Fibroblast of mammary gland (primary cell): ENCODE measurements at places on chromosomes 12 and 14.

GRCh38 chr12:6936636-6937480, 6.8 kb upstream of the RNU7-1 start:
- no peak for DNase-seq

DNA sequence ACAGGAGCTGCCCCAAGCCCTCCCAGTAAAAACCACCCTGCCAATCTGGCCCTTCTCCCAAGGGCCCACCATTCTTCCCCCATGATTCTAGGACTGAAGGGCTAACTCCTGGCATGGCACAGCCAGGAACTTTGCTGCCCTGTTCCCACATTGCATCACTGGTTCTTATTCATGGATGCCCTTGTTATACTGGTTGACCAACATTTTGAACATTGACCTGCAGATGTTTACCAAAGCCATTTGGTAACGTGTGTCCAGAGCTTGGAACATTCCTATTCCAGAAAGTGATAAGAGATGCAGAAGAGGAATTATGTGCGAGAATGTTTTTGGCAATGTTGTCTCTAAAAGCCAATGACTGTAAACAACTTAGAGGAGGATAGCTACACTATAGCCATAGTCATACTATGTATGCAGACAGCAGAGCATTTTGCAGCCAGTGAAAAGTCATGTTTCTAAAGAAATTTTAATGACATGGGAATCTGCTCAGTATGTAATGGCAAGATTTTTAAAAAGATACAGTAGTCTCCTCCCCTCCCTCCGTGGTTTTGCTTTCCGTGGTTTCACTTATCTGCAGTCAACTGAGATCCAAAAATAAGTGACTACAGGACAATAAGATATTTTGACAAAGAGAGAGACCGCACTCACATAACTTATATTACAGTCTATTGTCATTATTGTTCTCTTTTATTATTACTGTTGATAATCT, 108.8 kb downstream of the DAAM1 start:
- DNase-seq, result no peak

DNA sequence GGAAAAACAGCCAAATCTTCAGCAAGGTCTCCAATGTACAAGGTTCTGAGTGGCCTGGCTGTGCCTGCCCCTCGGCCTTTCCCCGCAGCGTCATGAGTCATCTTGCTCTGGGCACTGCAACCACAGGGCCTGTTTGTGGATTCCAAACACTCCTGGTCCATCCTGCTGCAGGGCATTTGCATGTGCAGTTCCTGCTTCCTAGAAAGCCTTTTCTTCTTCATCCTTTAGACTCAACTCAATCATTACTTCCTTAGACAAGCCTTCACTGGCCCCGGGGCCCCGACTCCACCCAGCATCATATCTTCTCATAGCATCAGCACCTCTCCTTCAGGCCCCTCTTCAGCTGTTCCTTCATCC, 101.8 kb upstream of the EGLN3 start:
- peak; percentile 83 for DNase-seq

- peak; percentile 76 for DNase-seq
These were observed 38.9 kb downstream of the PPP1R13B start for GRCh38 chr14:103808403-103809001.

GRCh38 chr12:53599579-53599978, 26.6 kb downstream of the ATF7 start:
- DNase-seq, result no peak

- no peak for DNase-seq
These were observed 172.0 kb upstream of the PELI2 start for GRCh38 chr14:55946231-55946630.

GRCh38 chr14:76975051-76975450, 53.5 kb downstream of the IRF2BPL start:
- DNase-seq, result no peak

- peak; percentile 47 for DNase-seq
These were observed 176.7 kb downstream of the PAH start for GRCh38 chr12:102740141-102740955.

DNA sequence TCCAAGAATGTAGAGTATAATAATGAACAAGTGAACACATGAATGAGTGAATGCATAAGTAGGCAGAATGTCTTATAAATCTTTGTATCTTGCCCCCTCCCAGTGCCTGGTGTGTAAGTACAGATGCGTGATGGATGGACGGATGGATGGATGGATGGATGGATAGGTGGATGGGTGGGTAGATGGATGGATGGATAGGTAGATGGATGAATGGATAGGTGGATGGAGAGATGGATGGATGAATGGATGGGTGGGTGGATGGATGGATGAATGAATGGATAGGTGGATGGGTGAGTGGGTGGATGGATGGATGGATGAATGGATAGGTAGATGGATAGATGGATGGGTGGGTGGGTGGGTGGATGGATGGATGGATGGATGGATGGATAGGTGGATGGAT, 74.4 kb downstream of the CLMN start:
- no peak for DNase-seq

DNA sequence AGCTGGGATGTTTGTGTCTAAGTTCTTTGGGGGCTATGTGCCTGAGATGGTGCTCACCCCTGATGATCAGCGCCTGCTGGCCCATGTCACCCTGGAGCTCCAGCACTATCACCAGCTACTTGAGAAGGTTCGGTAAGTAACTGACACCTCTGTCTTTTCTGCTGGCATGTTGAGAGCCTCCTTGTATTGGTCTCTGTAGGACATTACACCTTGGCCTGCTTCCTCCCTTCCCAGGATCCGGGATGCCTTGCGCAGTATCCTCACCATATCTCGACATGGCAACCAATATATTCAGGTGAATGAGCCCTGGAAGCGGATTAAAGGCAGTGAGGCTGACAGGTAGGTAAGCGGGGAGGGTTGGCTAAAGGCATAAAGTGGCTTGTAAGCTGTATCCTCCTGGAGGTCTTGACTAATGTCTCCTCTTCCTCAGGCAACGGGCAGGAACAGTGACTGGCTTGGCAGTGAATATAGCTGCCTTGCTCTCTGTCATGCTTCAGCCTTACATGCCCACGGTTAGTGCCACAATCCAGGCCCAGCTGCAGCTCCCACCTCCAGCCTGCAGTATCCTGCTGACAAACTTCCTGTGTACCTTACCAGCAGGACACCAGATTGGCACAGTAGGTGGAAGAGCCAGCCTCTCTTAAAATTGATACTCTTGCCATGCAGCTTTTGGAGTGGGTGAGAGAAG, 5.5 kb downstream of the DDIT3 start:
- no peak for DNase-seq

GRCh38 chr14:100677152-100677551, 49.5 kb upstream of the DLK1 start:
- DNase-seq, result no peak

DNA sequence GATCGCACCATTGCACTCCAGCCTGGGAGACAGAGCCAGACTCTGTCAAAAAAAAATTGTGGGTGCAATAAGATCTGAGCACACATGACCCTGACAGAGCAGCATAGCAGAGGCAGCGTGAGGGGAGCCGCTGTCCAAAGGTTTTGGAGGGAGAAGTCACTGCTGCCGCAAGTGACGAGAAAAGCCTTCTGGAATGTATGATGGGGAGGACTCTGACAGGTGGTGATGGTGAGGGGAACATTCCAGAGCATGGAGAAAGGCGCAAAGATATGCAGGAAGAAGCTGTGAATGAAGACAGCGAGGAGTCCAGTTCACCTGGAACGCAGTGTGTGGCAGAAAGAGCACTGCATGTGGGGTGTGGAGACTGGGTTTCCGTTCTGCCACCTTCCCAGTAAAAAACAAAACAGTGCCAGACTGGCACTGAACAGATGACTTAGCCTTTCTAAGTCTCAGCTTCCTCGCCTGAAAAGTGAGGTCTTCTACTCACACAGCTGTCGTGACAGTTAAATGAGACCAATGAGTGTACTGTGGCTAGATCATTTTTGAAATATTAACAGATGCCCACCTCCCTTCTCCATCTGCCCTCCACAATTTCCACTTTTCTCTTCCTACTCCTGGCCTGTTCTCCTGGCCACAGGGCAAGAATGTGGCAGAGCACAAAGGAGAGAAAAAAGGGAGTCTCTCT, 53.4 kb upstream of the PTHLH start:
- DNase-seq, result no peak

GRCh38 chr12:47722136-47722834, 3.0 kb downstream of the ENDOU start:
- no peak for DNase-seq

GRCh38 chr12:68157380-68157779, 2.2 kb downstream of the IFNG start:
- DNase-seq, result no peak

- no peak for DNase-seq
These were observed 10.8 kb upstream of the DUSP6 start for GRCh38 chr12:89363084-89363483.

GRCh38 chr12:119153477-119154434, 25.0 kb upstream of the HSPB8 start:
- peak; percentile 24 for DNase-seq

DNA sequence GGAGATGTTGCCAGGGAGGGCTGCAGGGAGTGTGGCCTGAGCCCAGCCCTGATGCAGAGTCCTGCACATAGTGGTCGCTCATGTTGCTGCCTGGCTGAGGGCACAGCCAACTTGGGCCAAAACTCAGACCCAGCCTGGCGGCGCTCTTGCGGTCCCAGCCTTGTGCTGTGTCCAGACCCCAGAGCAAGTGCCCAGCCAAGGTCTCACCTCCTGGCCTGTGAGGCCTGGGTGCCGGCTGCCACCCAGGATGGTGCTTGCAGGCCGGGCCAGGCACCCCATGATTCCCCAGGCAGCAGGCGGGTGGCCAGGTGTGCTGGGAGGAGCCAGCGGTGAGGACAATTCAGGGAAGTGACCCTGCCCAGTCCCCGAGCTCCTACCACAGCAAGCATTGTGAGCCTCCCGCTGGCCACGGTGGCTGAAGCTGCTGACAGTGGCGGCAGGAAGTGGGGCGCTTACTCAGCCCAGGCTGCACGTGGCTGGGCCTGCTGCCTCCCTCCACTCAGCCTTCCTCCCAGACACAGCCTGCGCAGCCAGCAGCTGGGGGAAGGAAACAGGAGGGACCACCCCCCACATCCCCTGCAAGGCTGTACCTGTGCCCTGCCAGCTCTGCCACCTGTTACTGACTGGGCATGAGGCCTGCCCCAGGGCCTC, 17.7 kb upstream of the PGF start:
- DNase-seq, result peak; percentile 14

DNA sequence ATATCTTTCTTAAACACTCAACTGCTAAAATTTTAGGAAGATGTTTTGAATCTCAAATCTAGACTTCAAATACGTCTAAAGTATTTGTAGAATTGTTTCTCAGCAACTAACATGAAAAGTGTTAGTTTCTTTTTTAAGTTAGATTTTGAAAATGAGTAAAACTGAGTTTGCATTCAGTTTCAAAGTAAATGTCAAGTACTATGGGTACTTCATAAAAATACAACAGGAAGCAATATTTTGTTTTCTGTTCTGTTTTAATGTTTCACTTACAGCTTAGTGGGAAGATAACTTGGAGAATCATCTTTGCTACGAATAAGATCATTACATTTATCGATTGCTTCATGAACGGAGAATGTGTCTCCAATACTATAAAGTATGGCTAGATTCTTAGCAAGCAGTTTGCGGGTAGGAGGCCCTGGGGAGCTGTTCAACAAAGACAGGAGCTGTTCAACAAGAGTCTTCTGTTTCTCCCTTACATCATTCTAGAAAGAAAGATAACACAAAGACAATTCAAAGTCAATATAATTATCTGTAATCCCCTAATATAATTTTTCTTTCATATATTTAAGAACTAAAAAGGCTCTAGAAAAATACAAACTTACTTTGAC, 20.2 kb downstream of the HEATR5A start:
- DNase-seq, result no peak

DNA sequence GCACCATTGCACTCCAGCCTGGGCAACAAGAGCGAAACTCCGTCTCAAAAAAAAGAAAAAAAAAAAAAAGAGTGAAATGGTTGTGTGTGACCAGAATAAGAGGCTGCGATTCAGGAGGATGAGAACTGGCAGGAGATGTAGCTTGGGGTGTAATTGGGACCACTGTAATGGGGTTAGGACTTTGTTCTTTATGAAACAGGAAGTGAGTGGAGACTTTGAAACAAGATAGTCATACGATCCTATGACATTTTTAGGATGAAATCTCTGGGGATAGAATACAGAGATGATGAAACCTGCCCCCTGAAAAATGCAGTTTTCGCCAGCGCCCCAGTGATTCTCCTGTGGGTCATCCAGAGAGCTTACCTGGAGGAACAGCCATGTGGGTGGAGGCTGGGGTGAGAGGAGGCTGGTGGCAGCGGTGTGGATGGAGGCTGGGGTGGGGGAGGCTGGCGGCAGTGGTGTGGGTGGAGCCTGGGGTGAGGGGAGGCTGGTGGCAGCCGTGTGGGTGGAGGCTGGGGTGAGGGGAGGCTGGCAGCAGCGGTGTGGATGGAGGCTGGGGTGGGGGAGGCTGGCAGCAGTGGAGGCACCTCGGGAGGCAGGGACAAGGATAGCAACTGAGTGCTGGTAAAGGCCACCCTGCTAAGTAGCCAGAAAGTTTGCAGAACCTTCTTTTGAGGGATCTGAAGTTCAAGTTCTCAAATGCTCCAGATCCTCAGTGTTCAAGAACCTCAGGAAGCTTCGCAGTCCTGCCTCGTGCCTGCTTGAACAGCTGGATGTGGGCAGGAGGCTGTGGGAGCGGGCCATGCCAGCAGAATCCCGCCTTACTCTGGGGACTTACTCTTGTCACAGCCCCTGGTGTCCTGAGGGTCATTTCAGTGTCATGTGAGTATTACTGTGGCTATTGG, 20.2 kb downstream of the FBXL14 start:
- DNase-seq, result peak; percentile 43

- peak; percentile 84 for DNase-seq
These were observed 56.3 kb downstream of the FGD4 start for GRCh38 chr12:32455607-32456071.

GRCh38 chr14:75188520-75189268, 12.3 kb upstream of the TMED10 start:
- DNase-seq, result no peak

- no peak for DNase-seq
These were observed 75.0 kb downstream of the ACADS start for GRCh38 chr12:120800665-120801064.

- DNase-seq, result no peak
These were observed 92.9 kb downstream of the ESR2 start for GRCh38 chr14:64201296-64201695.

- no peak for DNase-seq
These were observed 63.7 kb downstream of the DNAI7 start for GRCh38 chr12:25131270-25131669.

- DNase-seq, result no peak
These were observed 72.7 kb downstream of the SAMD4A start for GRCh38 chr14:54639611-54640010.

DNA sequence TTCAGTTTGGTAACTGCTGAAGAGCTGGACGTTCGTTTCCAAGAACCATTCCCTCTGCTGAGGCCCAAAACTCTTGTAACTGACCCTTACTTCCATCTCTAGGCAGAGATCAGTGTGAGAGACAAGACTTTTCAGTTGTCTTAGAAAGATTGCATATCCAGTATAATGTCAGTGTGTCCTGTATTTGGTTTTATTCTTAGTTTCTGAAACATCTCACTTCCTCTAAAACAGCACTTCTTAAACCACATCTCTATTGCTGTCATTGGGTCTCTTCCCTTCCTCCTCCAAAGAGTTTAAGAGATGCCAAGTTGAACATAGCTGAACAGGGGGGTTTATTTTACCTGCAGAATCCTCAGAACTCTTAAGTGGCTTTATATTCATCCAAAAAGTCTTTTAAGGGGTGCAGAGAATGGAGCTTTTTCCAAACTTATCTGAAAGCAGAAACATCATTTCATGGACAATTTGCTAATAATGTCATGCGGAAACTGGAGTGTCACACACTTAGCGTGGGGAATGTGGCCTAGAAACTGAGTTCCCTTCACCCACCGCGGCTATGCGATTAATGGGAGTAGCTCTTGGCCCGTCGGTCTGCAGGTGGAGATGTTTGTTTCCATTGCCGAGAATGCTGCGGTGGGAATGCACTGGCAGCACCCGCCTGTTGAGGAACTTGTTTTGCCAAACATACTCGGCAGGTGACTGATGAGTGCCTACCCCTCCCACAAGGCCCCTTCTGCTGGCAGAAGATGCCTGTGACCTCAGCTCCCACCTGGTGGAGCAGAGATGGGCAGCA, 148.2 kb downstream of the ADGRD1 start:
- DNase-seq, result no peak
